GM06990 (cell line): ENCODE measurements at places on chromosomes 5 and 9.
A peak's percentile ranks its signal among the peaks of the same experiment; 100 is the strongest.

- no peak for DNase-seq
Measured at GRCh38 chr9:86262492-86262891, 3.0 kb upstream of the C9orf153 start.

DNA sequence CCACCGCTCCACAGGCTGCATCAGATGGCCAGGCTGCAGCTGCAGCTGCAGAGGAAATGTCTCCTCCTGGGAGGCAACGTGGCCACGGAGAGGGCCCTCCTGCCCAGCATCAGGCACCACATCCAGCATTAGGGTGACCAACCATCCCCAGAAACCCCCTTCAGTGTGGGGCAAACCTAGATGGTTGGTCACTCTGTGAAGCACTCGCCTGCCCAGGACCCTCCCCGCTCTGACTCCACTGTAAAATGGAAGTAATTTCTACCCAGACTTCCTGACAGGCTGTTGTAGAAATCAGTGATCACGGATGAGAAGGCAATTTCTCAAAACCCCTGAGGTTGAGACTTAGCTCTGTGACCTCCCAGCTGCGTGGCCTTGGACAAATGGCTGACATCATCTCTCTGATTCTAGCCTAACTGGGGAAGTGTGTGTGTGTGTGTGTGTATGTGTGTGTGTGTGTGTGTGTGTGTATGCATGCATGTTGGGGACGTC lies 31.6 kb downstream of the B4GALT1 start:
- no peak for DNase-seq

DNA sequence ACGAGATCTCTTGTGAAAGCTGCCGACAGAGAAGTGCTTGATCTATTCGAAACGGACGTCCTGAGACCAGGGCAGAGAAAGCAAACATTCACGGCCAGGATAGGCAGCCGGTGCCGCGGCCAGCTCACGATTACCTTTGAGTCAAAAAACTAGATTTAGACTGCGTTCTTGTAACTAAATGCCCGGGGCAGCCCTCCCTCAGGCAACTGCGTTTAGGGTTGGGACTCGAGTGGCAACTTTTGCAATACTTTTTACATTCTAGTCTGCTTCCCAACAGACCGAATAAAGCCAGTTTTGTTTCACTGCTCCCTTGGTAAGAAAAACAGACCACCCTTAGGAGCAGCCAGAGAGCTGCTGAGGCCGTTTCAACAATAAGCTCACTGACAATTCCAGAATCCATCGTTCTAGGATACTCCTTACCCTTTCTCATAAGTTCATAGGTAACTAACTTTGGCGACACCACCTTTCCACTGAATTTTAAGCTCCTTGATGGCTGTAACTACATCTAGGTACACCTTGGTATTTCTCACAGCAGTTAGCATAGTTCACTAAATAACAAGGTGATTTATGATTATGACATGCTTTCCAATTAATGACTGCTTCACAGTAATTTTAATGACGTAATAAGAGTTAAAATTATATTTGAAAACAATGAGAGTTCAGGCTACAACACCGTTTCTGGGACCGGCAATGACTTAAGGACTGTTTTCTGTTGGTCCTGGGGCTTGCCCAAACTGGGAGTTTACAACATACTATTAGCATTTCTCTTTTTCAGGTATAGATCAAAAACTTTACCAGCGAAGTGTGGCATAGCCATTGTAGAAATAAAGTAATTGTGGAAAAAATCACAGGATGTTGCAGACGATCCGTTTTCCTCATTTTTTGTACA lies 899 bp upstream of the RAPGEF6 start:
- peak; percentile 18 for DNase-seq

DNA sequence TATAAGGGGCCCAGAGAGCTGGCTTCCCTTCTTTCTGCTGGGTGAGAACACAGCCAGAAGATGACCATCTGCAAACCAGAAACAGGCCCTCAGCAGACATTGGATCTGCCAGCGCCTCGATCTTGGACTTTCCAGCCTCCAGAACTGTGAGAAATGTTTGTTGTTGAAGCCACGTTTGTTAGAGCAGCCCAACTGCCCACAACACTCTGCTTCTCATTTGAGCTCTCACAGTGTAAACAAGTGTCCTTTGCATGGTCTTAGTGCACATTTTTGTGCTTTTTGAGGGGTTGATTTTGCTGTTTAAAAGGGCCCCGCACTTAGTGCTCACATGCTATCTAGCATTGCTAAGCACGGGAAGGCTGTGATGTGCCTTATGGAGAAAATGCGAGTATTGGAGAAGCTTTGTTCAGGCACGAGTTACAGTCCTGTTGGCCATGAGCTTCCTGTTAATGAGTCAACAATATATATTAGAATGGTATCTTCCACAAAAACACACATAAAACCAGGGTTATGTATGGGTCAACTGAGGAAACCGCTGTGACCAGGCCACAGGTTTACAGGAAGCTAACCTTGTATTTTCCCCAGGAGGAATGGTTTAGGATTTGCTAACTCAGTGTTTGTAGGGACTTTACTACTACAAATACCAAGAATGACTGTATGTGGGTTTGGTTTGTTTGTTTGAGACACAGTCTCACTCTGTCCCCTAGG lies 11.9 kb downstream of the CMBL start:
- DNase-seq = no peak

- DNase-seq = no peak
Measured at GRCh38 chr5:167709625-167710024, 581.8 kb upstream of the WWC1 start.

GRCh38 chr9:5195463-5195862 lies 10.0 kb upstream of the INSL6 start:
- DNase-seq = no peak
